ENCODE measurements at places on chromosomes 11 and 22.

- DNase-seq, result no peak
Measured at GRCh38 chr11:120587299-120587698, 75.8 kb downstream of the GRIK4 start.

GRCh38 chr22:28822930-28823551 lies 22.7 kb upstream of the XBP1 start:
- DNase-seq, result no peak

GRCh38 chr11:63622323-63622722 lies 8.1 kb upstream of the PLAAT3 start:
- no peak for DNase-seq

GRCh38 chr11:23413057-23413456 lies 552.8 kb upstream of the CCDC179 start:
- no peak for DNase-seq

DNA sequence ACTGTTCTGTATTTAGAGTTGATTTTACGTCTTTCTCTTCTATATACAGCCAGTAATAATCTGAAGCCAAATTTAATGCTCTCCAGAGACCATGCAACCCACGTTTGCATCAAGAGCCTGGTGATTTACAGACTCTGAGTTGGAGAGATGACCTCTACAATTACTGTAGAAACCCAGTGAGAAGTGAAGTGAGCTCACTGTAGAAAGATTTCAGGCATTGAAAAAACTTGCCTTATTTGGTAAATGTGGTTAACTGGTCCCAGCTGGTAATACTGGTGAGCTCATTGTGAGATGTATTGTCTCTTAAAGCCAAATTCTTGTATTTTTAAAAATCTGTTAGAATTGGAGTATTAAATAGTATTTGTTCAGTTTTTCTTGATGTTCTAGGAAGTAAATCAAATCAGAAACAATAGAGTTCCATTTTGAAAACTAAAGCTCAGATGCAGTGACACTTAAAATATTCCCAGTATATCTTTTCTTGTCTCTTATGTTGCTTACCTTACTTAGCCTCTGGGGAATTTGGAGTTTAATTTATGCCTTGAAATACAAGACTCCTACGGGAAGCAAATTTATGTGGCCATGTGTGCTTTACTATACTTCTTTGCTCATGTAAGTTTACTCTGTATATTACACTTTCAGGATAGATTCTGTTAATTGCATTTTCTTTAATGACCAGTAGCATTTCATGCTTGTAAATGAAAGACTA lies 189.9 kb downstream of the ARHGAP42 start:
- DNase-seq, result no peak

DNA sequence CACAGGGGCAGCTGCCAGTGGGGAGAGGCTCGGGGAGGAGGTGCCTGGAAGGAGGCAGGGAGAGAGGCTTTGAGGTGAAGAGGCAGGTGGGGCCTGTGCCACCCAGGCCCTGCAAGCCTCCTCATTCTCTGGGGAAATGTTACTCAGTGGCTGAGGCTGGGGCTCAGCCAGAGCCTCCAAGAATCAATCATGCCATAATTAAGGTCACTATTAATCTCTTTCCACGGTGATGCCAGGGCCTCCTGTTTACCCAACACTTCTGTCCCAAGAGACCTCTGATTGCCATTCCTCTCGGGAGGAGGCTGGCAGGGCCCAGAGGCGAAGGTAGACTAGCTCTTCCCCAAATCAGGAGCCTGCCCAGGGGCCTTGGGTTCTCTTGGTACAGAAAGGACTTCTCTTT lies 38.4 kb downstream of the GDPD5 start:
- DNase-seq, result no peak

- DNase-seq, result no peak
Measured at GRCh38 chr11:81570669-81571068, 1163.0 kb downstream of the FAM181B start.

Measured in stimulated activated CD8-positive, alpha-beta memory T cell treated with anti-CD3 and anti-CD28 coated beads, Interleukin-12 subunit alpha, Interleukin-12 subunit beta, amount 100 ng/mL, for 1 hour (primary cell).